Effector CD8-positive, alpha-beta T cell (primary cell): ENCODE measurements at places on chromosomes 7 and 10.

GRCh38 chr10:78742730-78743615 is 325.8 kb upstream of the ZMIZ1 start:
- DNase-seq: no peak

- DNase-seq: no peak
These were observed 5.6 kb downstream of the CALML3 start for GRCh38 chr10:5530412-5530806.

- no peak for DNase-seq
These were observed 179.5 kb downstream of the ADAM12 start for GRCh38 chr10:126208726-126209302.

DNA sequence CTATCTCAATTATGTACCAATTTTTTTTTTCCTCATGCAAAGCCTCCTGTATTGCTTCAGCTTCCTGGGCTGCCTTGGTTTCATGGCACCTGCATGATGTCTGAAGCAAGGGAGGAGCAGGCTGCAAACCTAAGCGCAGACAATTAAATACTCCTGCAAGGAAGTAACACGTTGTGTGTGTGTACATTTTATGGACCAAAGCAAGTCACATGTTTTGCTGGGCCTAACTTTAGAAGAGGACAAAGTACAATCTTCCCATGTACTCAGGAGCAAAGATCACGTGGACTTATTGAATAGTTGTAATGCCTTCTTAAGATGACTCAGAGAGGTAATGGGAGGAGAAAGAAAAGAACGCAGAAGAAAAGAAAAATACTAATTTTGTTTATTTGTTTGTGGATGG is 944.0 kb upstream of the C7orf33 start:
- no peak for DNase-seq

GRCh38 chr10:113125612-113126011 is 175.6 kb downstream of the TCF7L2 start:
- DNase-seq: no peak

DNA sequence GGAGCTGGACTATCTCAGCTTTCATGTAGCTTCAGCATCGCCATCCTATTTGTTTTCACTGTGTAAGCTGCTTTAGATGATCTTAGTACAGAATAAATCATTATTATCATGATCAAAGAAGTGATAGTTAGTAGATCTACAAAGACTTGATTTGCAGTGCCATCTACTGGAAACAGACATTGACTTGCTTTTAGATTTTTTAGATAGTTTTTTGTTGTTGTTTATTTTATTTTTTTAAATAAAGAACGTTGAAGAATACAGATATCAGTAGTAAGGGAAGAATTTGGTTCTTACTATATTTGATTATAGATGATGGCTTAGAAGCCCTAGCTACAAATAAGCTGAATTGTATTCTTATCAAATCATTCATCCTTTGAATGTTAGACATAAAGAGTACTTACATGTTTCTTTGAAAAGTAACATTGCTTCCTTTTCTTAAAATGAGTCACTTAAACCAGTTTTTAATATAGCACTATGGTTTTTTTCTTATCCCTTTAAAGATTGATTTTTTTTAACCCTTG is 6.3 kb upstream of the SFMBT2 start:
- DNase-seq: no peak
